GM13977 (cell line): ENCODE measurements at places on chromosomes 12 and 14.

- no peak for DNase-seq
These were observed 4.6 kb upstream of the UNC119B start for GRCh38 chr12:120705618-120706017.

GRCh38 chr14:70726651-70727375 is 82.5 kb downstream of the MAP3K9 start:
- no peak for DNase-seq

- peak; percentile 8 for DNase-seq
These were observed 13.9 kb downstream of the NKX2-1 start for GRCh38 chr14:36505892-36506731.

DNA sequence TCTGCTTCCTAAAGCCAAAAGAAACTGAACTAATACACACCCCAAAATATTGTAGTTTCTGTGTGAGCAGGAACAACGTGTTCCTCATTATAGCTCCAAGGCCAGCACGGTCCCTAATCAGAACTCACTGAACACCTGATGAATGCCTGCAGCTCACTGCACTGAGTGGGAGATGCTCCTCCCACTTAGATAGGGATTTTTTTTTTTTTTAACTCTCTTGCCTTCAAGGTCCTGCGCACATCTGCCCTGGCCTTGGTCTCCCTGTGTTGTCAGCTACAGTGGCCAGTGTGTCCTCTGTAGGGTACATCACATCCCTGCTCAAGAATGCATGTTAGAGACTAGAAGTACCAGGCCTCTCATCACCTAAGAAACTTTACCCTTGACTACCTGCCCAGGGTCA is 44.3 kb upstream of the TMPO start:
- DNase-seq = no peak

DNA sequence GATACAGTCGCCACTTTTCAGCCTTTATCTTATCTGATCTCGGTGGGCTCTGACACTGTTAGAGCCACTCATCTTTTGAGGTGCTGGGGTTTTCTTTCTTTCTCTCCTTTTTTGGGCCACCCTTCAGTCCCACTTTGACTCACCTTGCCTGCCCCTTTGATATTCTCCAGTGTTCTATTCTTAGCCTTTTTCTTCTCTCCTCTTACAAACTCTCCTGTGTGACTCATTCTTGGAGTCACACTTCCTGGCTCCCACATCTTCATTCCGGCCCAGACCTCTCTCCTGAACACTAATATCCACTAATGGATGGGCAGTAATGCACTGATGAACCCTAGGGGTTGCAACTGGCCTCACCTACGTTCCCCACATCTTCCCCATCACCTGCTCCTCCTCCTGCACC is 2.2 kb upstream of the DCD start:
- DNase-seq = no peak

DNA sequence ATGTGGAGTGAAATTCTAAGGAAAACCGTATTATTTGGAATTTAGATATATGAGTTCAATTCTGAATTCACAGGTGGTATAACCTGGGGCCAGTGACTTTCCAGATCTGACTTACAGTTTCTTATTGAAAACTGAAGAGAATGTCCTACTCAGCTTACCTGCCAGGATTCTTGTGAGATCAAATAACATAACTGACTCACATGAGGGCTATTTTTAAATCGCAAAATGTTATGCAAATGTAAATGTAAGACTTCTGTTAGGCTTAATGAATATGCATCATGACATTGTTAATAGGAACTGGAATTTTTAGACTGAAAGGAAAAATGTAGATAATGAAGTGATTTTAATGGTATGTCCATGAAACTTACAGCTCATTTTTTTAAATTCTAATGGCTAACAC is 1142.1 kb downstream of the FLRT2 start:
- DNase-seq = no peak
